ENCODE measurements at places on chromosomes 16 and 17. TPM values are rescaled to one million over a fixed set of nuclear protein-coding genes. Genes with fewer than 3 reads are reported as not detected.

Gene CHST4
- not detected for total RNA-seq

Gene ARL2BP
- 65.3 TPM for total RNA-seq

Gene MYH3
- total RNA-seq: 0.77 TPM

Gene WNT9B
- not detected for total RNA-seq

Gene KRTAP1-5
- 54.1 TPM for total RNA-seq

Gene SLC22A31
- total RNA-seq: 0.25 TPM
